Activated T-cell treated with anti-CD3 and anti-CD28 coated beads, Interleukin-2, amount 50 U/mL, for 48 hours (primary cell): ENCODE measurements at places on chromosomes 2 and 18.

DNA sequence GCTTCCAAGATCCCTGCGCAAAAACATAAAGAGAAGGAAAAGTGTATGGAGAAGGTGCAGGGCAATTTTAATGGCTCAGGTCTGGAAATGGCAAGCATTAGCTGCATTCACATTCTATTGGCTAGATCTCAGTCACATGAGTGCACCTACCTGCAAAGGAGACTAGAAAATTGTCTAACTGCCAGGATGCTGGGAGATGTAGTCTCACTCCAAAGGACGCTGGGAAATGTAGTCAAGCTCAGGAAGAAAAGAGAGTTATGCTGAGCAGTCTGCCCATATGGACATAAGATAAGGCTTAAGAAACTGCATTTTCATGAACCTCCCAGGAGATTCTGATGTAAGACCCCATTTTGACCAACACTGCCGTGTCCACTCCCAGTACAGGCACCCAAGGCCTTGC lies 9.5 kb upstream of the KLHL29 start:
- no peak for DNase-seq

- DNase-seq: no peak
Observed at GRCh38 chr2:66577321-66578053, 142.6 kb downstream of the MEIS1 start.

DNA sequence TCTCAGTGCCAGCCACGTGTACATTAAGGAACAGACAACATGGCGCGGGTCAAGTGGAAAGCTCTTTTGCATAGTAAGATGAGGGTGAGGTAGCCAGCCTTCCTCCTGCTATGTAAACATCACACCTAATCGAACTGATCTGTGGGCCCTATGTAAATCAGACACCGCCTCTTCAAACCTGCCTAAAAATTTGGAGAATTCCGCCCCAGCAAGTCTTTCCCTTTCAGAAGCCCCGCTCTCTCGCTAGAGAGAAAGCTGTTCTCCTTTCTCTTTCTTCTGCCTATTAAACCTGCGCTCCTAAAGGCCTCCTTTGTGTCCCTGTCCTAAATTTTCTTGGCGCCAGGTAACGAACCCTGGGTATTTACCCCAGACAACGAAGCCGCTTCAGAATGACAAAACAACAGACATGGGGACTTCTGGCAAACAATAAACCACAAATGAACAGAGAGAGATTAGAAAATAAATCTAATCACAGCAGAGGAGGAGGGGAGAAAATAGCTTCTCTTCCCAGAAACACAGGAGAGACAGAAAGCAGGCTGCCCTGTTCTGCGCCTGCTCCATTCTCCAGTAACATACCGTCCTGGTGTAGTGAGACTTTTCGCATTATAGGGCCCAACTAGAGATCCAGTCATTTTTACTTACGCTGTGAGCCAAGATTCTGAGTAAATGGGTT lies 31.9 kb upstream of the CYP1B1 start:
- DNase-seq: no peak

- no peak for DNase-seq
Observed at GRCh38 chr18:78767648-78768071, 212.0 kb upstream of the SALL3 start.

GRCh38 chr2:228038967-228039366 lies 142.5 kb downstream of the SPHKAP start:
- no peak for DNase-seq

DNA sequence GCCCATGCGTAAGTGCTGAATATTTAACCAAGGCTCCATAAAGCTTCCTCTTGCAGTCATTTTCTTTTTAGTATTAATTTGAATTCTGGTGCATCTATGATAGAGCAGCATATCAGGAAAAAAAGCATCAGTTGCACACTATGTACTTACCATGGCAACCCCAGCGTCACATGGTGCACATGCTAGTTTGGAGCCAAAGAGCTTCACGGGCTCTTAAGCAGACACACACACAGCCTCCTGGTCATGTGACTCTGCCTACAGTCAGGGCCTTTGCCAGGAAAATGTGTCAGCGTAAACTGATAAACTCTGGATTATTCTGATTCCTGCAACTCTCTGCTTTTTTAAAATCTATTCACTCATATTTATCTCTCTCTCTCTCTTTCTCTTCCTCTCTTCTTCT lies 30.2 kb downstream of the NYAP2 start:
- DNase-seq: no peak

GRCh38 chr2:20665243-20666004 lies 1.5 kb upstream of the GDF7 start:
- DNase-seq: no peak

- no peak for DNase-seq
Observed at GRCh38 chr2:108593547-108594098, 59.4 kb downstream of the LIMS1 start.

DNA sequence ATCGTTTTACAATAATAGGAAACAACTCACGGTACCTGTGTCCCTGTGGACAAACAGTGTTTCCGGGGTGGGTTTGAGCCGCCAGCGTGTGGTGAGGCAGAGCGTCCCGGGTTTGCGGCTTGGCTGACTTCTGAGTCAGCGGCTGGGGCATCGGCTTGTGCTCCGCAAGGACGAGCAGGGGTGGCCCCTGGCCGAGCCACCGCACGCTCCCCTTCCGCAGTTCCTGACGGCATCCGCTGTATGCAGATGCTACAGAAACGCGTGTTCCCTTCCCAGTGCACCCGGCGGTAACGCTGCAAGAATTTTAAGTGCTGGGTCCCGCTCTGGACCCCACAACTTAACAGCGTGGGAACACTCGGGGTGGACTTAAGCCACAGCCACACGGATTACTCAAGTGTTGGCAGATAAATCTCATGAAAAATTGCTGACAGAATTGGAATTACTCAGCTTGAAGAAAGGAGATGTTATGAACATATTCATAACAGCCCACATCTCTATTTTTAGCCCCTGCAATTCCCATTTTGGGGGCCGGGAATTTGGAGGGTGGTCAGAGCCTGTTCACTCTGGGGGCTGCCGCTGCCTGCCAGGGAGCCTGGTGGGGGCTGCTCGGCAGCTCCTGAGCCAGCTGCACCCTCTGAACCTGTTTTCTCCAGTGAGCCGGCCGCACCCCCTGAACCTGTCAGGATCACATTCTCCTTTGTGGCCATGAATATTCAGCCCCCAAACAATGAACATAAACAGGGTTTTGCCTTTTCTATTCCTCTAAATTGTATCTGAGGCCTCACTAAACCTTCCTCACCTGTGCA lies 12.6 kb upstream of the KCNG2 start:
- DNase-seq: no peak

DNA sequence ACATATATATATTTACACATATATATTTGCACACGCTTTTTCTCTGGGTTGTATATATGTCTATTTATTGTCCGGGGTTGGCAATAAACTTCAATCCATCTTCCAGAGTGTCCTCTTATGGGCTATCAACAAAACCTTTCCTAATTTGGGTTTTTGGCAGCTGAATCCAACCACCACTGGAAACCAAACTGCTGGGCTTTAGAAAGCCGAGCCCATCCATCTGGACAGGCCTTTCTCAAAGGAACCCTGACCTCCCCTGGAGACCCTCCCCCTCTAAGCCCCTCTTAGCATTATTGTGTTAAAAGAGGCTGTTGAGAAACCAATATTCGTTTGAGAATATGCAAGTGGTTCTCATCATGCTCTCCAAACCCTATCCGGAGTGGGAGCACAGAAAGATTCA lies 153.6 kb downstream of the NRP2 start:
- no peak for DNase-seq

DNA sequence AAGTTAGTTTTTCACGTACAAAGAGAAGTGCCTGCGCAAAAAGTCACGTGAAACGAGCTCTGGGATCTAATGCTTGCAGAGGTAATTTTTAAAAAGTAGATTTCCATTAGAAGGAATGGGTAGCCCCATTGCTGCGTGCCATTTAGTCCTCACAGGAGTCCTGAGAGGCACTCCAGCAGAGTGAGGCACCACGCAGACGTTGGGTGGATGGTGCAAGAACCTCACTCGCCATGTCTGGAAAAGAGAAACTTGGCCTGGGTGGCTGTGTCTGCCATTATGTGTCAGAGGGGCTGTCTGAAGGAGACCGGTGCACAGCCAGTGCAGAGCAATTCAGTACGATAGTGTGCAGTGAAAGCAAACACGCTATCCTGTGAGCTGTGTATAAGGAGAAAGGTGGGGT lies 1.8 kb upstream of the HDAC4 start:
- no peak for DNase-seq

DNA sequence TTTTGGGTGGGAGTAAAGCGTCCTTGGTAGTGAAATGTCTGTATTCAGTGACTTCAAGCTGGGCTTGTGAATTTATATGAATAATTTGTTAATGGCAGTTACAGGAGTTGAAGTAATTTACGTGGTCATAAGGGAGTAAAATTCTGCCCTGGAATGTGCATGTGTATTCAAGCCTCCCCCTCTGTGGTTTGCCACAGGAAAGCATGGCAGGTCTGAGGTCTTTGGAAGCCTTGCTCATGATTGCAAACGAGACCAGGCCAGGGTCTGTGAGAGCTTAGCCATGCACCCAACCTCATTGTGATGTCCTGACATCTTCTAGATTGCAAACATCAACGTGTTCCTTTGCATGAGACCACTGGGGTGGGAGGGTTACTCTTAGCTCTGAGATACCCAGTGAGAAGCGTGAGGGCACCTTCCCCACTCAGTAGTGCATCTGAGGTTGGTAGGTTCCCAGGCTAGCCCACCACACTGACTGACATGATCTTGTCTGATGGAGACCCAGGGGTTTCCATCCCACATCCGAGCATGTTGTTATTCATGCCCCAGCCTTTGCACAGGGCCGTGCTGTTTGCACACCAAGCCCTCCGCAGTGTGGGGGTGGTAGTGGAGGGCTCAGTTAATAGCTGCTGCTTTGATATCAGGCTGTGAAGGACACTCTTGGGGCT lies 216.5 kb downstream of the KLHL29 start:
- no peak for DNase-seq

- DNase-seq: peak; percentile 72
Observed at GRCh38 chr2:854460-854859, 96.2 kb upstream of the SNTG2 start.

GRCh38 chr2:204611017-204611631 lies 65.8 kb downstream of the PARD3B start:
- DNase-seq: no peak

DNA sequence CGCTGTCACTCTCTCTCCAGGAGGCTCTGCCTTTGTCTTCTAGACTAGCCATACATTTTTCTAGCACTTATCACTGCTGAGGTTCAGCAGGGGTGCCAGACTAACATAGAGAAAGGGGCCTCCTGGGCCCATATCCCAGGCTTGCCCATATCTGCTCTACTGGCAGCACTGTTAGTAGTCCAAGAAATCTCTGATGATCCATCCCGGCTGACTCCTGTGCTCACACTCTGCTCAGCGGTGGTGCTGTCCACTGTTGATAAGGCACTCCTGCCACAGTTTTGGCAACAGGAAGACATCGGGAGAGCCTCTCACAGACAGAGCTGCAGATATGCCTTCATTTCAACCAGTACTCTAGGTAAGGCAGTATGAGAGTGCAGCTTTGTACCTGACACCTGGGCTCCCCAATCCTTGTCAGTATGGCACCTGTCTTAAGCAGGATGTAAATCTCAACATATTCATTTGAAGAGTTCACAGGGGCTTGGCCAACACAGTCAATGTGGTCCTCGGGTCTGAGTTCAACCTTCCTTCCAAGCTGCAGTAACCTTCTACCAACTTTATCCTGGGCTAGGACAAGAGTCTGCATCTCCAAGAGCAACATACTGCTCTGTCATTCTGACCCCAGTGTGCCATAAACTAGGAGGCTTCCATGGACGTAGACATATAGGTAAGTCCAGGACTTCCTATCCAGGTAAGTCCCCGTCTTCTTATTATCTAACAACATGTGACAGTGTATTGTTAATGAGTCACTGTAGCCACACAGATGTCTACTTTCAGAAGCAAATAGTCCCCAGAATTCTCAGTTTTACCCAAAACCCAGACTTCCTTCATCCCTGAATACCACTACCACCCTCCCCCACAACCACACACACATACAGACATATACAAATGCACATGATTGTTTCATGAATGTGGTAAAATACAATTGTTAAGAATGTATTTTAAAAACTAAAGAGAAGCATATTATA lies 16.2 kb downstream of the KLF7 start:
- DNase-seq: no peak

DNA sequence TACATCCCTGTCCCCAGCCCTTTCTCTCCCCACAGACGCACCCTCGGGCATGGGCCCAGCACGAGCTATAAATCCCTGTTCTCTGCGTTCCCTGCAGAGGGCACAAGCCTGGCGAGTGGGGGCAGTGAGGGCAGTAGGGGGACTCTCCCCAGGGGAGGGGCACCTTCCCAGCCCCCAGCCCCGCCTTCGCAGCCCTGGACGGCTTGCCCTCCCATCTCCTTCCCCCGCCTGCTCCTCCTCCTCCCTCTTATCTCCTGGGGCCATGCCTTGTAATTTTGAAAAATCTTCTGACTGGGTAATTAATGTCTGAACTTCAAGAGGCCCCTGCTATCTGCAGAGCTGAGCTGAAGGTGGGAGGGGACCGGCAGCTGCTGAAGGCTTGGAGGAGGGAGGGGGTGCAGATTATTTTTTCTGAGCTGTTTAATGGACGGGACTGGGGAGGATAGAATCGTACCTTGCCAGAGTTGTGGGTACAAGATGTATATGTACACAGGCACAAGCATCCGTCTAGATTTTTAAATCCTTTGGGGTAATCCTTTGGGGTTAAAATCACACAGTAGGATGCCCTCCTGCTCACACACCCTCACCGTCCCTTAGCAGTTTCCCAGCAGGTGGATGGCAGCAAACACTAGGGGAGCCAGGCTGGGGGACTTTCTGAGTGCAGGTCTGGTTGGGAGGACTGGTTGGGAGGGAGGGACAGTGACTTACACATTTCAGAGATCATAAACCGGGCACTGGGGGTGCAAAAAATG lies 121.9 kb downstream of the SMAD7 start:
- peak; percentile 12 for DNase-seq

DNA sequence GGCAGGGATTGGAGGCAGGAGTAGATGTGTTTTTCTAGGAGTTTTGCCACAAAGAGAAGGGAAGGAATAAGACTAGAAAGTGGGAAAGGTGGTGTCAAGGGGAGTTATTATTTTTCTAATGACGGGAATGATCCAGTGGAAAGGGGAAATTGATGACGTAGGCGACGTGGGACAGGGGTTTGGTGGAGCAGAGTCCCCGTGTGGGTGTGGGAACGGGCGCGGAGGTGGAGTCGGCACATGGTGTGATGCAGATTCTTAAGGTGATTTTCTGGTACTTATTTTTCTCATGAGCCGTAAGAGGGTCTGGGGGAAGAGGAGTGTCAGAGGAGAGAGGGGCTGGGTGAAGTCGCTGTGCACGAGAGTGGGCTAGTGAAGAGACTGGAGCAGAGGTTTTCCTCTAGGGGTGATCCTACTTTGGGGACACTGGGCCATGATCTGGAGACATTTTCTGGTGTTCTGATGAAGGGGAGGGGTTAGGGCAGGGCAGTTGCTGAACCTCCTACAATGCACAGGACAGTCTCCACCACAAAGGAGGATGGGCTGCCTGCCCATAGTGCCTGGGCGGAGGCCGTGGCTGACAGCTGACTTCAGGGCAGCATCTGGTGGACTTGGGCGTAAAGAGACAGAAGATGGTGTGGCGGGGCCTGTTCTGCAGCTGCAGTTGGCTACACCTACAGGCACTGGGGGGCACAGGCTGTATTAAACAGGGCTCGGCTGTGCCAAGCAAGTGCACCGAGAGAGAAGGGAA lies 30.0 kb downstream of the TRAF3IP1 start:
- DNase-seq: no peak

GRCh38 chr2:15642011-15642814 lies 50.5 kb downstream of the DDX1 start:
- DNase-seq: no peak
